Left kidney (tissue), 8 donors: ENCODE measurements at places on chromosomes 3 and 15. TPM values are rescaled to one million over a fixed set of nuclear protein-coding genes. Genes with fewer than 3 reads are reported as not detected.
A peak's percentile ranks its signal among the peaks of the same experiment; 100 is the strongest.

GRCh38 chr3:102354818-102355515, 79.8 kb upstream of the ZPLD1 start:
- DNase-seq: no peak

DNA sequence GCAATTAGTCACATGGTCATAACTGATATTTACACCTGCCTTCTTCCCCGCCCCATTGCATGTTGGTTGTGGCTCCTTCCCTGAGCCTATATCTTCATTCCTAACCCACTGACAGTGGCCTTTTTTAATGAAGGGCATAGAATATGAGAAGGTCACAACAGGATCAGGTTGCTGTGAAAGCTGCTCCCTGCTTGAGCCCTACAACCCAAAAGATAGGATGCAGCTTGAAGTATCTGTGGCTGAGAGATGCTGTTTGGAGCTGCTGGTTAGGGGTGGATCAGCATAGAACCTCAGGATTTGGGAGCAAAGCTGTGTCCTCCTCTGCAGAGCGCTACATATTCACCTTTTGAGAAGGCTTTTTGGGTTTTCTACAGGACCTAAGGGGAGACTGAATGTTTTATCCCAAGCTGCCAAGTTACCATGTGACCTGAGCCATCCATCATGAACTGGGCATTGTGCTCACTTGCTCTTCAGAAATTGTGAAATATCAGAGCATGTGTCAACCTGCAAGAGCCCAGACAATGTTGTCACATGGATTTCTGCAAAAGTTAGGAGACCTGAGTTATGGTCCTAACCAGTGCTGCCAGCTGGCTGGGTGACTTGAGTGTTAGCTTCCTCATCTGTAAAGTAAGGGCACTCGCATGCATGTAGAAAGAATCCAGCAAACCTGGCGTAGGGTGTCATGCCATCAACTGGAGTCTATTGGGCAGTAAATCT, 49.8 kb upstream of the ARL8B start:
- no peak for DNase-seq

- no peak for DNase-seq
Measured at GRCh38 chr3:175735866-175736265, 876.7 kb downstream of the NAALADL2 start.

Gene CATSPER2
- 11.9 TPM for polyA plus RNA-seq

DNA sequence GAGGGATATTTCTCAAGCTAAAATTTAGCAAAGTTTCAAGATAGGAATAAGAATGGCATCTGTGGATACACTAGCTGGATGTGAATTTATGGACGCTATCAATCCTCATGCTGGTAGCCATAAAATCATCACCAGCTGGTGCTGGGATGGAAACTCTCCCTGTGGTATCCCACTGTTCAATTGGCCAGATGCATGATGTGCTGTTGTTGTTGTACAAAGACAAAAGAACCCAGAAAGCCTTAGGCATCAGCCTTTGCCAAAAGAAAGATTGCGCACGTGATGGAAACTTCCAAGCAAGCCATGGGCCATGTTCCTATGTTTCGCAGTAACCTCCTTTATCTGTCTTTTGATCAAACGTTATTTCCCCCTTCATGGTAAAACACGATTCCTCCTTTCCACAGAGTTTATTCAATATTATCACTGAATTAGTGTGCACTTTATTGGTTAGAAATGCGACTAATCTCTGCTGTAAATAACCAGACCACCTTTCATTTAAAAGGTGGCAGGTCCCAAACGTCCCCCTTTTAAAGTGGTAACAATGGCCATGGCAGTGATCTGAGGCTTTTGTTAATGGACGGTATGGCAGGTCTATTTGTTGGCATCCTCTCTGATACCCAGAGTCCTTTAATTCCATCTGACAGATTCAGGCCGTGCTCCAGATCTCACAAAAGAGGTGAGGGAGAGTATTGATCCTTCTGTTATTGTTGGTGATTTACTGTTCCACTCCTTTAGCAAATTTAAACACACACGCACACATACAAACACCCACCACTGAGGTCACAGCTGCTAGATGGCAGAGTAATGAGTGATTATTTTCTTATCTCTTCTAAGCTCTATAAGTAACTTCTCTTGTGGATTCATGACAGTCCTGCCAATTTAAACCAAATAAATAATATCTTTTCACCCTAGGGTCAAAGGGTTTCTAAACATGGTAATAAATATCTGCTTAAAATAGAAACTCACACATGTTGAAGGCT, 291.2 kb upstream of the KCNMB2 start:
- no peak for DNase-seq

- DNase-seq: no peak
Measured at GRCh38 chr3:14137445-14137844, 12.6 kb downstream of the TMEM43 start.

Gene GOLGA8J
- 2.9 TPM for polyA plus RNA-seq

DNA sequence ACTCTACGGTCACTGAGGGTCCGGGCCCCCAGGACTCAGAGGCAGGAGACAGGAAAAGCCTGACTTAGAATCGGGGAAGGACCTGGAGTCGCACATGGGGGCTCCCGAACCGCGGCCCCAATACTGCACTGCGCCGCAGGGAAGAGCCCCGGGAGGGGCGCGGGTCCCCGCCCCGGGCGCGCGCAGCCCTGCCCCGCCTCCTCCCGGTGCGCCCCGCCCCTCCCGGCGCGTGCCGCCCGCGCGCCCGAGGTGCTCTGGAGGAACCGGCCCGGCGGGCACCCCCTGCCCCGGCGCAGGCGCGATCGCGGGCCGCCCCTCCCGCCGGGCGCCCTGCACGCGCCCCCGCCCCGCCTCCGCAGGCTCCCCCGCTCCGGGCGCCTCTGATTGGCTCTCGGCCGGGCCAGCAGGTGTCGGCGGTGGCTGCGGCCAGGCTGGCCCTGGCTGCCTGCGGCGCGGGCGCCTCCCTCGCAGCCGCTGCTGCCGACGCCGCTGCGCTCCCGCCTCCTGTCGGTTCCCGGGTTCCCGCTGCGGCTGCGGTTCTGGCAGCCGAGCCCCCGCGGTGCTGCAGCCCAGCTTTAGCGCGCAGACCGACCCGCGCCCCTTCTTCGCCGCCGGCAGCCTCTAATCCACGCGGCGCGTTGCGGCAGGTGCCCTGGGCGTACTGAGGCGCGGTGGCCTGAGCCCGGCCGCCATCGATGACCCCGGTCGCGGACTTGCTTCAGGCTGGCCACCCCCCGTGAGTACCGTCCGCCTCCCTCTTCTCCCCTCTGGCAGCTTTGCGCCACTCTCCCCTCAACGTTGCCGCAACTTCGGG, at the start of gene MYRIP:
Gene MYRIP (plus strand): TSS at position 429 of the 814 bp plus-strand sequence. CDS start 91,208 bp downstream, outside the sequence.
- peak; percentile 68 for DNase-seq
